Adrenal gland (tissue), 19 donors: ENCODE measurements at places on chromosomes 2 and 18. TPM values are rescaled to one million over a fixed set of nuclear protein-coding genes. Genes with fewer than 3 reads are reported as not detected.

Gene SRD5A2
- not detected for total RNA-seq

DNA sequence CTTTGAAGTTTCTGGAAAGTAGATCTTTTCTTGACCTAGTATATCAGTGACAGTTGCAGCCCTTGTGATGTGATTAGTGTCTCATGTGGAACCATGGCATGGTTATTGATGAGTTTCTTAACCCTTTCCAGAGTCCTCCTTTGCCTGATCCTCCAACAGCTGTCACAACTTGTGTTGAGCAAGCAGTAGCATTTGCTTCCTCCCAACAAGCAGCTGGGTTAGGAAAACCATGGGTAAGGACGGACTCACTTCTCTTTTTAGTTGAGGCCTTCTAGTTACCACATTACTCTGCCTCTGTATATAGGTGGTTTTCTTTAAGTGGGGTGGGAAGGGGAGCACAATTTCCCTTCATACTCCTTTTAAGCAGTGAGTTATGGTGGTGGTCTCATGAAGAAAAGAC, 96.3 kb downstream of the XRCC5 start:
- H3K4me3 ChIP-seq = no peak overlapping the region
- no peak overlapping the region for H3K27ac ChIP-seq
- H3K4me1 ChIP-seq = no peaks in the 10 kb centered on the region
- H3K27me3 ChIP-seq = no peaks in the 10 kb centered on the region
- H3K36me3 ChIP-seq = no peaks in the 10 kb centered on the region

Gene ABCB11
- total RNA-seq = 0.35 TPM

DNA sequence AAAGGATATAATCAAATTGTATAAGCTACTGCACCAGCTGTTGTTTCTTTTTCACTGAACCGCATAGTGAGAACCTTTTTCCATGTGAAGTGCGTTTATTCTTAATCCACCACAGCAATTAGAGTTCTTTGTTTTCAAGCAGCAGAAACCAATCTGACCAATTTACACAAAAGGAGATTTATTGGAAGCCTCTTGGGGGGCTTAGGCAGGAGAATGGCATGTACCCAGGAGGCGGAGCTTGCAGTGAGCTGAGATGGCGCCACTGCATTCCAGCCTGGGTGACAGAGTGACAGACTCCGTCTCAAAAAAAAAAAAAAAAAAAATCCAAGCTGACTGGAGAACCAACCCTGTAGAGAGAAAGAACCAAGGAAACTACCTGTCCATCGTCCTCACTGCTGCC, 10.0 kb downstream of the ADNP2 start:
- no peak overlapping the region for H3K27ac ChIP-seq
- H3K4me3 ChIP-seq = no peak overlapping the region
- no peaks in the 10 kb centered on the region for H3K27me3 ChIP-seq
- DNase-seq = no peak
- no peaks in the 10 kb centered on the region for H3K36me3 ChIP-seq
- peaks cover 8% of the 10 kb centered on the region for H3K4me1 ChIP-seq

GRCh38 chr2:135798275-135798705, 38.7 kb downstream of the LCT start:
- H3K36me3 ChIP-seq = no peaks in the 10 kb centered on the region
- H3K27me3 ChIP-seq = no peaks in the 10 kb centered on the region
- no peak for DNase-seq
- no peaks in the 10 kb centered on the region for H3K4me1 ChIP-seq
- H3K27ac ChIP-seq = no peak overlapping the region

GRCh38 chr2:177419274-177419673, 26.7 kb downstream of the AGPS start:
- H3K27ac ChIP-seq = no peak overlapping the region
- no peak overlapping the region for H3K4me3 ChIP-seq
- no peak for DNase-seq
- no peaks in the 10 kb centered on the region for H3K36me3 ChIP-seq
- no peaks in the 10 kb centered on the region for H3K27me3 ChIP-seq
- peaks cover 35% of the 10 kb centered on the region for H3K4me1 ChIP-seq

- no peaks in the 10 kb centered on the region for H3K36me3 ChIP-seq
- H3K4me1 ChIP-seq = no peaks in the 10 kb centered on the region
- H3K27ac ChIP-seq = no peak overlapping the region
- H3K4me3 ChIP-seq = no peak overlapping the region
Observed at GRCh38 chr2:215397632-215398341, 38.1 kb downstream of the FN1 start.

- peak; percentile 27 for DNase-seq
- no peak overlapping the region for H3K27ac ChIP-seq
- peak overlapping the region; percentile 84 for H3K4me3 ChIP-seq
- no peaks in the 10 kb centered on the region for H3K36me3 ChIP-seq
- no peaks in the 10 kb centered on the region for H3K4me1 ChIP-seq
- no peaks in the 10 kb centered on the region for H3K27me3 ChIP-seq
Observed at GRCh38 chr2:129877795-129878775, 101.4 kb upstream of the RAB6C start.

Gene ANKRD29
- 8.6 TPM for total RNA-seq

GRCh38 chr2:108896741-108897140, 92.3 kb downstream of the EDAR start:
- H3K36me3 ChIP-seq = no peaks in the 10 kb centered on the region
- no peaks in the 10 kb centered on the region for H3K4me1 ChIP-seq
- H3K4me3 ChIP-seq = no peak overlapping the region
- H3K27ac ChIP-seq = no peak overlapping the region

GRCh38 chr2:233451950-233452349, 97.7 kb downstream of the DGKD start:
- no peaks in the 10 kb centered on the region for H3K4me1 ChIP-seq
- no peak for DNase-seq
- H3K27me3 ChIP-seq = no peaks in the 10 kb centered on the region
- H3K36me3 ChIP-seq = no peaks in the 10 kb centered on the region
- no peak overlapping the region for H3K27ac ChIP-seq
- no peak overlapping the region for H3K4me3 ChIP-seq

Gene RFX8
- 0.76 TPM for total RNA-seq

DNA sequence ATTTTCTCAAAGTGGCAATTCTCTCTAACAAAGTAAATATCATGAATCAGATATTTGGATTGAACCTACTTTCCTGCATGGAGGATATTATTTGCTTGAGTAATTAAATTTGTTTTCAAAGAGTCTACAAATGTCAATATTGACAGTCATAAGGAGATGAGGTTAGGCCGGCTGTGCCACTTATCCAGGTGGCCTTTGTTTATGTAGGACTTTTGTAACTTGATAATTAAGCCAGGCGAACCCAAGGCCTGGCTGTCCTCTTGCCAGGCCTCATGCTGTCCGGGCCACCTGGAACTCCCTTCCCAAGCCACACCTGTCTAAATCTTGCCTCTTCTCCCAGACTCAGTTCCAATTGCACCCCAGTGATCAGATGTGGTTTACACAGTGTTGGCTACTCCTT, 255.2 kb downstream of the ACKR3 start:
- DNase-seq = no peak
- H3K36me3 ChIP-seq = no peaks in the 10 kb centered on the region
- H3K4me1 ChIP-seq = no peaks in the 10 kb centered on the region

Gene PTRHD1
- 65.6 TPM for total RNA-seq

GRCh38 chr2:240300261-240300821, 135.1 kb upstream of the GPC1 start:
- H3K27me3 ChIP-seq = no peaks in the 10 kb centered on the region
- H3K4me1 ChIP-seq = no peaks in the 10 kb centered on the region
- no peak for DNase-seq
- no peaks in the 10 kb centered on the region for H3K36me3 ChIP-seq
- no peak overlapping the region for H3K4me3 ChIP-seq
- H3K27ac ChIP-seq = no peak overlapping the region

Gene CHPF
- 67.5 TPM for total RNA-seq

DNA sequence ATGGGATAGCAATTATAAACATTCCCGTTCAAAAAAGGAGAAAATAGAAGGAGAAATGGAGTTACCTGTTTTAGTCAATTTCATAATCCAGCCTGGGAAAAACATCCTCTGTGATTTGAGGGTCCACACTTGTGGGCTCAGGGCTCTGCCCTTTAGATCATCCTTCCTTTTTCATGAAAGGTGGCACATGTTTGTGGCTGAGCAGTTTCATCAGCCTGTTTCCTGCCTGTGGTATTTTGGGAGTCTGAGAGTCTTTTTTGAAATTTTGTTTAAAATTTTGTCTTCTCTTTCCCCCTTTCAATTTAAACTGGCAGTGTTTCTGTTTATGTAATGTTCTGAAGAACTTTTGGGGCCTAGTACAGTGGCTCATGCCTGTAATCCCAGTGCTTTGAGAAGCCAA, 84.0 kb downstream of the KIAA1328 start:
- H3K4me1 ChIP-seq = no peaks in the 10 kb centered on the region
- no peak overlapping the region for H3K27ac ChIP-seq
- no peaks in the 10 kb centered on the region for H3K36me3 ChIP-seq
- H3K27me3 ChIP-seq = no peaks in the 10 kb centered on the region
- H3K4me3 ChIP-seq = no peak overlapping the region

GRCh38 chr2:88554189-88554588, 73.1 kb downstream of the EIF2AK3 start:
- H3K27ac ChIP-seq = no peak overlapping the region
- H3K4me1 ChIP-seq = no peaks in the 10 kb centered on the region
- no peak for DNase-seq
- H3K27me3 ChIP-seq = peaks cover 6% of the 10 kb centered on the region
